ENCODE measurements at places on chromosomes 5 and 9. TPM values are rescaled to one million over a fixed set of nuclear protein-coding genes. Genes with fewer than 3 reads are reported as not detected.

The BARHL1 gene
- not detected for total RNA-seq

The DOCK8 gene
- 0.45 TPM for total RNA-seq

The DROSHA gene
- total RNA-seq: 74.9 TPM

The PITX1 gene
- 0.11 TPM for total RNA-seq

The SLC6A19 gene
- total RNA-seq: not detected

The SWI5 gene
- total RNA-seq: 42.2 TPM

The C9 gene
- 0.05 TPM for total RNA-seq

The TNC gene
- total RNA-seq: 106 TPM

The ERCC6L2 gene
- 47.2 TPM for total RNA-seq

The PCDHGA12 gene
- total RNA-seq: 13.8 TPM

The PDCD1LG2 gene
- not detected for total RNA-seq

The NEURL1B gene
- 0.11 TPM for total RNA-seq

The SMIM27 gene
- 0.43 TPM for total RNA-seq

The BICD2 gene
- 43.1 TPM for total RNA-seq

The GPR150 gene
- total RNA-seq: not detected

The IFNA13 gene
- not detected for total RNA-seq

The ARHGAP26 gene
- 11.8 TPM for total RNA-seq

The NMUR2 gene
- total RNA-seq: not detected

The NME5 gene
- 8.3 TPM for total RNA-seq

The PCDHGA6 gene
- 1.8 TPM for total RNA-seq

The PDE6A gene
- total RNA-seq: 0.08 TPM

The CHSY3 gene
- total RNA-seq: 7.8 TPM

The MCIDAS gene
- total RNA-seq: 4.2 TPM

The SLC22A4 gene
- 0.66 TPM for total RNA-seq

The TXNDC15 gene
- 94.9 TPM for total RNA-seq

Data from SK-MEL-5 (cell line).